ENCODE measurements at places on chromosomes 7 and 10. TPM values are rescaled to one million over a fixed set of nuclear protein-coding genes. Genes with fewer than 3 reads are reported as not detected.

Gene DPYSL4
- total RNA-seq: 0.94 TPM

Gene BMI1
- total RNA-seq: 46.2 TPM

Gene HDAC9
- total RNA-seq: 97.6 TPM

Gene CDNF
- total RNA-seq: 0.55 TPM

Gene MOGAT3
- not detected for total RNA-seq

Gene MORN4
- total RNA-seq: 1.7 TPM

Gene MPP7
- 2.1 TPM for total RNA-seq

Gene RAPGEF5
- total RNA-seq: 4.0 TPM

Gene CAV2
- 223 TPM for total RNA-seq

Gene CPVL
- 18.2 TPM for total RNA-seq
